ENCODE measurements at places on chromosomes 12 and 14.

GRCh38 chr12:130559806-130560205, 156.3 kb downstream of the RIMBP2 start:
- DNase-seq = no peak

GRCh38 chr12:24903329-24904088, 45.4 kb downstream of the BCAT1 start:
- DNase-seq = no peak

DNA sequence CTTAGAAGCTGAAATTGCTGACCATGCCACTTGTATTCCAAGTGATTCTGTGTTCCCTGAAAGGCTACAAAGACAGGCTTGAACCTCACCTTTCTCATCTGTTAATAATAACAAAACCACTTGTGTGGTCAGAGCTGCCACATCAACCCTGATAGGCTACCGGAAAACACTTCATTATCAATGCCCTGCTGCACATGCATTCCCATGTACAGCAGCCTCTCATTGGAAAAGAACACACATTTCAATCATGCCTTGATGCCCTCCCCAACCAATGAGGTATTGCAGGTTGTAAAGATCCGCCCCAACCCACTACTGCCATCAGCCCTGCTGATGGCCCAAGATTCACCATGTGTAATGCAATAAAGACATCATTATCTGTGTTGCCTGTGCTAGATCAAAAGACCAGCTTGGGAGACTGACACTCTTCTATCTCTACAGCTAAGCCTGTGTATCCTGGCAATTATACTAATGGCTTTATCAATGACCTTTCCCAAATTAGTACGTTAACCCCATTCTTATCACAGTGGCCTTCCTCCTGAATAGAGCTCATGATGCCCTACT, 2.8 kb downstream of the GPR19 start:
- DNase-seq = no peak

DNA sequence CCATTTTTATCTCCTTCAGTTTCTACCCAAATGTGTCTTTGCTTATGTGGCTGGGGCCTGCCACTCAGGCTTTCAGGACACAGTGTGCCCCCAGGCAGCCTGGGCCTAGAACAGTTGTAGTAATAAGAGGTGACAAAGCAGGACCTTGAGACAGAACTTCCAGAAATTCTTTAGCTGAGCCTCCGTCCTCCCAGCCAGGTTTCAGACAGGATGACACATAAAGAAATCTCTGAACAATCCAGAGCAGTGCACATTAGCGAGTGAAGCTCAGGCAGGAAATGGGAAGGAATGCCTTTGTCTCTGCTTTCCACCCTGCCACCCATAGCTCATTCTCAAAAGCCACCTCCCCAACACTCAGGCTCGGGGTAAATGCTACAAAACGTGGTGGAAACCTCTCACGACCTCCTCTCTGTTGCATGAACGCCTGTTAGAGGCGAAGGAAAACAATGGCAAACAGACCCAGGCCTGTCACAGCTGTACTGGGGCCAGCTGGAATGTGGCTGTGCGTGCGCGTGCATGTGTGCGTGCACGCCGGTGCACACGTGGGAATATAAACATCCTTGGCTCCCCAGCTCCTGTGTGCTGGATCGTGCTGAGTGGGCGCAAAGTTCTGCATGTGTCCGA, 286.7 kb downstream of the ZFP36L1 start:
- DNase-seq = no peak

DNA sequence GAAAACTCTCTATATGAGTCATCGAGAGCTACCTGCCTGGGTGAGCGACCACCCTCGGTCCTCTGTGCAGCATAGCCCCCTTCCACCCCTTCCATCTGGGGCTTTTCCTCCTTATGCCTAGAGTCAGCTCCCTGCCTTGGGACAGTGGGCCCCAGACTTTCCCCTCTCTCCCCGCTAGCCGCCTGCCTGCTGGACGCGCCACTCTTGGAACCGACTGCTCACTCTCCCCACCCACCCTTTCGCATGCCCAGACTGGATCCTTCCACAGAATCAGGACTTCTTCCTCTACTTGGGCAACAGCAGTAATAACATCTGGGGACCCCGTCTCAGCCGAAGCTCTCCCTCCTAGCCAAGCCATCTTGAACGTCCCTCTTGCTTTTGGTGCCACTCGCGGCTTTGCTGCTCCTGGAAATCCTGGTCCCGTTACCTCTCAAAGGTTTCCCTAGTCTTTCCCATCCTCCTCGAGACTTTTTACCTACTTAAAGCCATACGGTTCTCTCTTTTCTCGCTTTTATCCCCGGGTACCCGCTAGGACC, 671 bp downstream of the ESYT1 start:
- no peak for DNase-seq

DNA sequence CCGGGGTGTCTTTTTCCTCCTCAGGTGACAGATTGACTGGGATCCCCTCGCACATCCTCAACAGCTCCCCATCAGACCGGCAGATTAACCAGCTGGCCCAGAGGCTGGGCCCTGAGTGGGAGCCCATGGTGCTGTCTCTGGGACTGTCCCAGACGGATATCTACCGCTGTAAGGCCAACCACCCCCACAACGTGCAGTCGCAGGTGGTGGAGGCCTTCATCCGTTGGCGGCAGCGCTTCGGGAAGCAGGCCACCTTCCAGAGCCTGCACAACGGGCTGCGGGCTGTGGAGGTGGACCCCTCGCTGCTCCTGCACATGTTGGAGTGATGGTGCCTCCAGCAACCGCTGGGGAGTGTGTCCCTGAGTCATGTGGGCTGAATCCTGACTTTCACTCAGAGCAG, 172.8 kb downstream of the CRADD start:
- no peak for DNase-seq

GRCh38 chr12:97754306-97754705, 291.7 kb downstream of the RMST start:
- DNase-seq = no peak

DNA sequence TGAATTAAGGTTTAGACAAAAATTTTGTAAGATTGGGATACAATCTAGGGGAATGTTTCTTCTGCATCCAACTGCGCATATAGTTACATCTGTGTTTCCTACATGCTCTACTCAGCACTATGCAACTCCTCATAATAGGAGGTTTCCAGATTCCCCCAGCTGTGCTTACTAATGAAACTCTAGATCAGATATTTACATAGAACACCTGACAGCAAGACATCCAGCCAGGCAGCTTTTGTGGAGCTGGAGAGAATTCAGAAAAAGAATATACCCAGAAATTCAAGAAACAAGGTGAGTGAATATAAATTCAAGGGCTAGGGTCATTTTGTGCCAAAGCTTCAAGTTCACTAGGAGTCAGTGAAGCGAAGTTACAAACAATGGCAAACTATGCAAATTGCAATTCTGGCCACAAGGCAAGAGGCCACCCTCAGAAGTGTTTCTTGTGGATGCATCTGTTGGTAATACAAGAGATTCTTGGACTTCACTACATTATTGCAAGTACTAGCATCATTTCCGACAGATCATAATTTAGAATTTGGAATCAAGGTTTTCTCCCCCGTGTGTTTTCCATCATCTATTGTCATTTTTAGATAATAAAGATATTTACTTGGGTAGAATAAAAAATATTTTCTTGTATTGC, 341.2 kb upstream of the NAV3 start:
- DNase-seq = no peak

- no peak for DNase-seq
These were observed 240.3 kb upstream of the PDZRN4 start for GRCh38 chr12:40947797-40948196.

GRCh38 chr12:40999210-40999609, 188.9 kb upstream of the PDZRN4 start:
- DNase-seq = no peak

DNA sequence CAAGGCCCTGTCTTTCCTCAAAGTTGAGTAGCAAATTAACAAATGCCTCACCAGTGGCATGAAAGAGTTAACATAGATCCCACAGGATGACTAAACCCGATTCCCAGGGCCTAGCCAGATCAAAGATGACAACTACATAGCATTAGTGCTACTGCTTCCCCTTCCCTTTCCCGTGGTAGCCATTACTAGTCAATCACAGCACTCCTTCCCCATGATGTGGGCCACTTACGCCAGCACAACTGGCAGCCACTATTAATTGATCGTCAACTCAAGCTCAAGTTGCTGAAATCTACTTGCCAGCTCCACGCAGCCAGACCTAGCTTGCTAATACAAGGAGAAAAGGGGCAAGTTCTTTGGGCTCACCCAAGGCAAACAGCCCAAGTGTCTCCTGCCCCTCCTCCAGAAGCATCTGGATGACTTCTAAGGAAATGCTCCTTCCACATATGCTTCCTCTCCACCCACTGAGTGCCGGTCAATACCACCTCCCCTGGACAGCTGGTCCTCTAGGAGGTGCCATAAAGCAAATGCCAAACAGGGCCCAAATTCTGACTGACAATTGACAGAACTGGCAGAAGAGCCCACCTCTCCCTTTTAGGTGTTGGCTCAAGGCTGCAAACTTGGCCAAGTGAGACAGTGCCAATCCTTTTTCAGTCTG, 72.6 kb downstream of the NUAK1 start:
- DNase-seq = no peak

DNA sequence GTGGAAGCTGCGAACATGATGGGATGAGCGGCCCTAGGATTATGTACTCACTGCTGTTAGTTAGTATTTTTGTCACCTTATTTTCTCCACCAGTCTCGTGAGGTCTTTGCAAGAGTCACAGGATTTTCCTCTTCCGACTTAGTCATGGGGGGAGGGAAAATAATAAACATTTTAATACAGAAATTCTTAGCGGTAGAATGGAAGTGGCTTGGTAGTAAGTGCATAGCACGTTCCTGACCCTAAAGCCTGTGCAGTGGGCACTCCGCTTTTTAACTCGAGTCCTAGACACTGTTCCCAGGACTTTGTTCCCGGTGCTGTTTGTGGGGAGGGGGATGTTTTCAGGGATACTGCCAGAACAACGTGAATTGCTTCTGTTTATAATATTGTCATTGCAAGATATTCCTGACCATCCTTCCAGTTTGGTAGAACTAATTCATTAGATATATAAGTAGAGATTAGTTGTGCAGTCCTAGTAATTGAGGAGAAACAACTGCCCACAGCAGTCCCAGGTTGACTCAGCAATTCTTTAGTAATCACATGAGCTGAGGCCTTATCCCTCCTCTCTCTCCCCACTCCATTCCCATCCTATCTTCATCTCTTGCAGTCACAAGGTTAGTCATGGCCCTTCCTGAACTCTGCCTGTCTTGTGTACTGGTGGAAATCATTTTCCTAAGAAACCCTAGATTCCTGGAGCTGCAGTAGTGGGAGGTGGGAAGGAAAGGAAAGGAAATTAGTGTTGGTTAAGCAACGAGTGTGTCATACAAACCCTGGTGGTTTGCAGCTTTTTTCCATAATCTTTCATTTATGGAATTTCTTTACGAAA, 799 bp downstream of the SLC38A6 start:
- DNase-seq = peak; percentile 45

DNA sequence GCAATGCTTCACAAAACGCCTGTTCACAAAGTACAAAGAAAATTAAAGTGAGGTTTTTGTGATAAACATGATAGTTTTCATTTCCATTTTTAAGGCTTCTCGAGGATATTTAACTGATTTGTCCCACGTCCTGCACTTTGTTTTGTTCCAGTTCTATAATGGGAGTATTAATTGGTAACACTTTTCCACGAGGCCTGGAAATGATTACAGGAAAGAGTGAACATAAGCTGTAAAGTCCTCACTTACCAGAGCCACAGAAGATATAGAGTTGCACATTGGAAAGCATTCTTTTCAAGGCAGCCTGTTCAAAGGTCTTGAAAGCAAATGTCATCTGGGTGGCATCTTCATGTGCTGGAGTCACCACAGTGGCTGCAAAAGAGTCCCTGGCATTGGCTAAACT, 1236.6 kb downstream of the BCL11B start:
- no peak for DNase-seq

GRCh38 chr12:58504143-58504938, 416.0 kb downstream of the LRIG3 start:
- no peak for DNase-seq

DNA sequence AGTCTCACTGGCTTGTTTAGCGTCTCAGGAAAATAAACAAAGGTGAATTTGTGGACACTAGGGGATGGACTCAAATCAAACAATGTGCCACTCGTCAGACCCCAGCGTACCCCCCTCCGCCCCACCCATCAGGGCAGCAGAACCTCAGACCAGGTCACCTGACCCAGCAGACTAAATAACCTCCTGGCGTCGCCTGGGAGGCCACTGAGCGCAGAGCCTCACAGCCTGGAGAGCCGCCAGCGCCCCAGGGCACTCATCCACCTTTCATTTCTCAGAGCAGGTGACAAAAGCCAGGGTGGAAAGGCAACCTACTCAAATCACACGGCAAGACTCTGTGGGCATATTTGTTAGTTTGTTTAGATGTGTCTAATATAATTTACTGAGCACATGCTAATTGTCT, 100.9 kb downstream of the DICER1 start:
- DNase-seq = no peak

DNA sequence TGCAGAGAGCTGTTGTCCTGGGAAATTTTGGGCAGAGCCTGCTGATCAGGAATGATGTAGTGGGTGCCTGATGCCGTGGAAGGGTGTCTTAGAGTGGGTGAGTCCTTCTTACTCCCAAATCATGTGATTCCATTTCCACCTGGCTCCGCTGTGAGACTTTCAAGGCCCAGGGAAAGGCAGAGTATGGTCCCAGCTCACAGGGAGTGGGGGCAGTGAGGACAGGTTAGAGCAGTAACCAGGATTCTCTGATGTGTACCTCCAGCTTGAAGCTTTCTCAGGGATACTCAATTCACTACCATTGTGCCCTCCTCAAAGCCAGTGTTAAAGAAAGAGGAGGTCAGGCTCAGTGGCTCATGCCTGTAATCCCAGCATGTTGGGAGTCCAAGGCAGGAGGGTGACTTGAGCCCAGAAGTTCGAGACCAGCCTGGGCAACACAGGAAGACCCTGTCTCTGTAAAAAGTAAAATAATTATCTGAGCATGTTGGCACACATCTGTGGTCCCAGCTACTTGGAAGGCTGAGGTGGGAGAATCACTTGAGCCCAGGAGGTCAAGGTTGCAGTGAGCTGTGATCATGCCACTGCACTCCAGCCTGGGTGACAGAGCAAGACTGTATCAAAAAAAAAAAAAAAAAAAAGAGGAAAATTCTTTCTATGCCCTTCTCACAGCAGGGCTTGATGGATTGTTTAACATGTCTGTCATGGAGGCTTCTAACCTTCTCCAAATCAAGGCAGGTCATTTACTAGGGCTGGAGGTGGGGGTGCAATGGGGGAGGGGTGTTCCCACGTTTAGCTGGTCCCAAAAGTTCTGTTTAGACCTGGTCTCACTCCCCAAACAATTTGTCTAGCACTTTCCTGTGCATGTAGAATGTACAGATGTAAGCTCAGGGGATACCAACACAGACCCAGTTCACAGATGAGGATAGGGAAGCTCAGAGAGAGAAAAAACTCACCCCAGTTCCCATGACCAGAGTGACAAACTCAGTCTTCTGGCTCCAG, 12.5 kb upstream of the IQSEC3 start:
- no peak for DNase-seq

- no peak for DNase-seq
These were observed 262.7 kb upstream of the ALG10B start for GRCh38 chr12:38053655-38054464.

- no peak for DNase-seq
These were observed 97.6 kb downstream of the EFCAB11 start for GRCh38 chr14:89856871-89857345.

DNA sequence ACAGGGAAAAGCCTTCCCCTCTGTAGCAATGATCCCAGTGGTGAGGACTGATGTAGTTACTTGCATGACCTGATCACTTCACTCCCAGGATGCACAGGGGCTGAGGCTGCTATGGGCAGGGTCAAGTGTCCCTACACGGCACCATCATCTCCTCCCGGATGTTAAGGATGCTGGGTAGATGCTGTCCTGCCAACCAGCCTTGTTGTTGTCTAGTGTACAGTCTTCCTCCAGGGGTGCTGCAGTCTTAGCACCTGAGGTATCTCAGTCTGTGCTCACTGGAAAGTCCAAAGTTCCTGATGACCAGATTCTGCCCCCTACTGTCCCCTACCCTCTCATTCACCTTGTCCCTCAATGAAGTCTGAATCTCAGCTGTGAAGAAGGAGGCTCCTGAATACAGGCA, 20.1 kb downstream of the CPM start:
- DNase-seq = no peak

Measured in NCI-H460 (cell line).